ENCODE measurements at places on chromosomes 16 and 17.

DNA sequence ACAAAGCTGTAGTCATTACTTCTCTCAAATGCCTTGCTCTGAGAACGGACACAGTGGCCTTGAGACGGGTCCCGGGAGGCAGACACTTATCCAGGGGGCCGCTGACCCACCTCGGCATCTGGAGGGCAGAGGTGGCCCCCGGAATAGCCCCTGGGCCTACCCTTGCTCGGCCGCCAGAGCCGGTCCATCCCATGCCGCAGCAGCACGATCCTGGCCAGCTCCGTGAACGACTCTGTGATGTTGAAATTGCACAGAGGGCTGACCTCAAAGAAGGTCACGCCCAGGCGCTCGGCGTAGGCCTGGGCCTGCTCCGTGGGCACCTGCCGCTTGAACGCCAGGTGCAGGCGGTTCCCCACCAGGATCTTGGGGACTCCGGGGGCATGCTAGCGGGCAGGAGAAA is 10.1 kb upstream of the WDR45B start:
- no peak for DNase-seq

DNA sequence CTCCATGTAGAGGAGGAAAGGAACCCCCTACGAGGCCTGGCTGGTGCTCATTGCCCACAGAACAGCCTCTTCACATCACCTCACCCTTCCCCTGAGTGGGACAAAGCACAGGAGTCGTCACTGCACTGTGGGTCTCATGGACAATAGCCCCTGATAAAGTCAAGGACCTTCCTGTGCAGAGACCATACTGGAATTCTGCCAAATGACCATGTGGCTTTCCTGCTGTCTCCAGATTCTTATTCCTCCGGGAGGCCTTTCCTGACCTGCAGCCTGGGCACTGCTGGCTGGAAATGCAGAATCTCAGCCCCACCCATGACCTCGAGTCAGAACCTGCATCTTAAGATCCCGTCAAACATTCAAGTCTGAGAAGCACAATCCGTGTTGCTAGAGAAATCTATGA is 60.5 kb upstream of the ERN1 start:
- DNase-seq, result no peak

- DNase-seq, result no peak
These were observed 883.3 kb downstream of the CDH11 start for GRCh38 chr16:64238571-64238970.

DNA sequence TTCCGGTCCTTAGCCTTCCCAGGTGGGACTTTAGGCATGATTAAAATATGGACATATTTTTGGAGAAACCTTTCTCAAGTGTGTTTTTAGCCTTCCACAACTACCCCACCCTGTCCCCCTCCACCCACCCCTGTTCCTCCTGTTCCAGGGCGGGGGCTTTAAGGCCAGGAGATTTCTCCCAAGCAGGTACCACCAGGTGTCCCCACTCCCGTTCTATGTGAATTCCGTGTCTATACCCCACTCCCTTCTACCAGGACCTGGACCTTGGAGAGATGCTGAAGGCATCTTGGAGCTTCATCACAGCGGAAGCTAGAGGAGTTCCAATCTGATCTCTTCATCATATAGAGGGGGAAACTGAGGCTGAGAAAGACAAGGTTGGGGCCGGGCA is 9.7 kb downstream of the CA4 start:
- no peak for DNase-seq

- no peak for DNase-seq
These were observed 107.9 kb upstream of the EEF2KMT start for GRCh38 chr16:5205361-5206040.

DNA sequence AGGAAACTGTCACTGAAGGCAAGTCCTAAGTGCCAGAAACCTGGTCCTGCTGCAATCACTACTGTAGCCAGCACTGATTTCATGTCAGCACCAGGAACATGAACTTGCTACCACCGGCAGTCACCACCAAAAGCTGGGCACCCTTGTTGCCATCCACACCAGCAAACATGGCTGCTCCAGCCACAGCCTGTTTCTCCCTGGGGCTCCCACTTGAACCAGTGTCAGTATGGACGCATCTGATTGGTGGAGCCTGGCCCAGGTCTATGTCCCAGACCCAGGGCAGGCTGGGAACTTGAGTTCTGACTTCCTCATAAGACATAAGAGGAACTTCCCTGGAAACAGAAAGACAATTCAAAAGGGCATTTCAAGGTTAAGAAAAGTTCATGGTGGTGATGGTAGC is 56.5 kb downstream of the COPRS start:
- no peak for DNase-seq

- no peak for DNase-seq
These were observed 18.5 kb downstream of the C16orf82 start for GRCh38 chr16:27085182-27085581.

GRCh38 chr16:22857296-22858025 is 43.5 kb downstream of the HS3ST2 start:
- DNase-seq, result no peak

DNA sequence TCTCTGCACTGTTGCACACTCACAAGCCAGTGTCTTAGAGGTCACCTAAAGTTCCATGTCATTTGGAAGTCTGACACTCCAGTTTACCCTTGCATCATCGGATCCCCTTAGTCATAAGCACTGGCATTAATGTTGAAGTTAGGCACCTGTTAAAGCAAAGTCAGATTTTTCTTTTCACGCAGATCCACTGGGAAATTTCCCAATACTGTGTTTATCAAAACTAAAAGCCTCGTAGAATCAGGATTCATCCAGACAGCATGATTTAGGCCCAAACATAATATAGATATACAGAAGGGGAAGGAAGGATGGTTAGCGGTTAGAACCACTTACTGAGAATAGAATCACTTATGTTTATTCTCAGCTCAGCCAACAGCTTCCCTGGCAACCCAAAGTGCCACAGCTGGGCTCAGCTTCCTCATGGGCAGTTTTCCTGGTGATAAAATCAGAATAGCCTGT is 30.1 kb upstream of the HAPSTR1 start:
- DNase-seq, result no peak

GRCh38 chr16:48811478-48811877 is 201.5 kb upstream of the N4BP1 start:
- no peak for DNase-seq

DNA sequence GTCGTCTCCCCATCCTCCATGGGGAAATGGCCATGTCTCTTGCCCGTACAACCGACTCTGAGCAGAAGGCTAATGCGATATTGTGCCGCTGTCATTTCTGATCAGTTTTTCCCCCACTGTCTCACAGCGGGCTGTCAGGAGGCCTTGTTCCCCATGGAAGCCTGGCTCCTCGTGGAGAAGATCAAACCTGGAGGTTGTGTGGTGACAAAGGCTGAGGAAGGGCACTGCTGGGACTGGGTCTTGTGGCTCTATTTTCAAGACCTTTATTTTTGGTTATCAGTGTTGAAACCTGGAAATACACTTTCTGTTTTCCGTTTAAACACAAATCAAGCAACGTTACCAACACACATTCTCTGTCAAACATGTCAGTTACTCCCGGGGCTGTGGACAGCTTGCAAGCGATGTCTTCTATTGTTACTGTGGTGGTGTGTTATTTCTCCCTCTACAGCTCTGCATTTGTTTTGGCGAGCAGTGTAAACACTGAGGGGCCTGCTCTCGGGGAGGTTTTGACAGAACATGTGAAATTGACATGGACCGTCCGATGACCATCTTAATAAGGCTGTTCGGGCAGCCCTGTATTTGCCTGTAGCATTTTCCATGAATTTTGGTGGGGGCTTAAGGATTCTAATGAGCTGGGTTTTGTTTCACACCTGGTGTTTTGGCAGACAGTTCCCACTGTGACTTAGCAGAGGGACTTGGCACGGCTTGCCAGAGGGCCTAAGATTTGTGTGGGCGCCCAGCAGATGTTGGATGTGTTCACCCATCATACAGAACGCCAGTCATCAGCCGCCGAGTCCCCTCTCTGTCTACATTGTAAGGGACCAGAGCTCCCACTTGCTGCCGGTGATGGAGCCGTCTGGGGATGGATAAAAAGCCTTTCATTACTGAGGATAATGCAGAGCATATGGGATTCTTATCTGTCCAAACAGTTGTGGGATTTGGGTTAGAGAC is 12.5 kb downstream of the RBFOX1 start:
- DNase-seq, result no peak

DNA sequence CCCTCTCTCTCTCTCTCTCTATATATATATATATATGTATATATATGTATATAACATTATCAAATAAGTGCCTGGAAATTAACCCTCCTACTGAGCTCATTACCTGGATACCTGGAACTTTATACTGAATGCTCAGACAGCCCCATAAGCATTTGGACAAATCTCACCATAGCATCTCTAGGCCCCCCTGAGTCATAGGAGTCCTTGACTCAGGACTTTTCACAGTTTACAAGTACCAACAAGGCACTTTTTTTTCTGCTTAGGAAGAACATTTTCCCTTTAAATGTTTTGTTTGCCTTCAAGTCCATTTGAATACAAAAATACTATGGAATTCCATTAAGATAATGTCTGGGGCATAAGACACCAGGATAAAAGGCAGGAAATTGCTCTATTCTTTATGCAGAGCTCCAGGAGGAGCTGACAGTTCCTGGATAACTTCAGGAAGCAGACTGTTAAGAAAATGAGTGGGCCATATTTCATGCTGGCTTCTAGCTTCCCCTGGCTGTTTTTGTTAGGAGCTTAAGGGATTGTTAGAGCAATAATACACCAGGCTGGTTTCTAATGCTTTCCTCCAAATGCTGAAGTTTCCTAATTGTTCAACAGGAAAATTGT is 171.7 kb upstream of the ASIC2 start:
- DNase-seq, result peak; percentile 35

DNA sequence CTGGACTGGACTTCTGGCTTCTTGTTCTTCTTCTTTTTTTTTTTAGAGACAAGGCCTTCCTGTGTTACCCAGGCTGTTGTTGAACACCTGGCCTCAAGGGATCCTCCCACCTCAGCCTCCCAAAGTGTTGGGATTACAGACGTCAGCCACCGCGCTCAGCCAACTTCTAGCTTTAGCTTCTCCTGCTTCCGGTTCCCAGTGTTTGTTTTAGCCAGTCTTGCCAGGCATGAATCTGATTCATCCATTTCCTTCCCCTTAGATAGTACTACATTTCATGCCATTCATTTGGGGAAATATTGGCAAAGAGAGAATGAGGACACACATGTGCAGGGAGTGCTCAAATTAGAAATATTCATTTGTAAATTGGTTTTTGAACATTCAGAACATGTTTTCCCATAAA is 12.1 kb upstream of the NDUFAB1 start:
- DNase-seq, result no peak

GRCh38 chr17:44979426-44979995 is 11.4 kb upstream of the C1QL1 start:
- no peak for DNase-seq

- DNase-seq, result no peak
These were observed 26.1 kb downstream of the LGALS3BP start for GRCh38 chr17:78953356-78954350.

GRCh38 chr16:14357328-14357727 is 272.7 kb downstream of the PARN start:
- DNase-seq, result no peak

- no peak for DNase-seq
These were observed 273.0 kb downstream of the CEP112 start for GRCh38 chr17:65918916-65919315.

GRCh38 chr17:1726626-1727257 is 2.2 kb downstream of the WDR81 start:
- no peak for DNase-seq

DNA sequence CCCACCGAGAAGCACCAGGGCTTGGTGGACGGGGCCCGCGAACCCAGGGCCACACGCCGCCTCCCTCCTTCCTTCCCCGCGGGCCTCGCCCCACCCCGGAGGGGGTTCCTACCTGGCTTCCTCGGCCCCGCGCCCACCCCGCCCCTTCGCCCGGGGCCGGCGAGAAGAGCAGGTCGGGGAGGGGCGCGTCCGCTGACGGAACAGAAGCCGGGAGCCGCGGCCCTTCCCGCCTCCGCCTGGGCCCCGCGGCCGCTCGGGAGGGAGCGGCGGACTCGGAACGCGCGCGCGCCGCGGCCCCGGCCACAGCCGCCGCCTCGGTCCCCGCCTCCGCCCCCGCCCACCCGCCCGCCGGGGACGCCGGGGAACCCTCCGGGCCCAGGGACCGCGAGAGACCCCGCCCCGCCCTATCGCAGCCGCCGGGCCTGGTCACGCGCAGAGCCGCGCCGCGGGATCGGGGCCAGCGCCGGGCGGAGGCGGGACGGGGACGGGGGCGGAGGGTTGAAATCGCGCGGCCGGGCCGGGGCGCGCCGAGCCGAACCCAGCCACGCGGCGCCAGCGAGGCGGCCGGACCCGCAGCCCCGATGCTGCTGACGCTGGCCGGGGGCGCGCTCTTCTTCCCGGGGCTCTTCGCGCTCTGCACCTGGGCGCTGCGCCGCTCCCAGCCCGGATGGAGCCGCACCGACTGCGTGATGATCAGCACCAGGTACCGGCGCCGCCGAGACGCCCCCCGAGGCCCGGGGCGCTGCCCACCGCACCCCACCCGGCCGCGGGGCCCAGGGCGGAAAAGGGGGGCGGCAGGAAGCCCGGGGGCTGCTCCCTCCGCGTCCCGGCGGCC is at the start of gene TLCD3A:
Gene TLCD3A, plus strand, starts transcription at position 530 of the 835 bp plus-strand sequence. Its CDS starts 52 bp downstream, at position 582.
- DNase-seq, result no peak

DNA sequence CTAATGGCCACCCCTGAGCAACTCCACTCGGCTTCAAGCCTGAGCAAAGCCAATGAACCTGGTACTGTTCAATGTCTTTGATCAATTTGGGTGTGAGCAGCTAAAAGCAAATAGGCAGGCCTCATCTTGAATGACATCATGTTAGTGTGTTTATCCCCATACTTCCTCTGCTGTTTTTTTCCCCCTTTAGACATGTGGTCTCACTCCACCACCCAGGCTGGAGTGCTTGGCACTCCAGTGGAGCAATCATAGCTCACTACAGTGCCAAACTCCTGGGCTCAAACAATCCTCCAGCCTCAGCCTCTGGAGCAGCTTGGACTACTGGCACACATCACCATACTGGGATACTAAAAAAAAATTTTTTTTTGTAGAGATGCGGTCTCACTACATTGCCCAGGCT is 75.4 kb downstream of the ARHGAP17 start:
- DNase-seq, result no peak

DNA sequence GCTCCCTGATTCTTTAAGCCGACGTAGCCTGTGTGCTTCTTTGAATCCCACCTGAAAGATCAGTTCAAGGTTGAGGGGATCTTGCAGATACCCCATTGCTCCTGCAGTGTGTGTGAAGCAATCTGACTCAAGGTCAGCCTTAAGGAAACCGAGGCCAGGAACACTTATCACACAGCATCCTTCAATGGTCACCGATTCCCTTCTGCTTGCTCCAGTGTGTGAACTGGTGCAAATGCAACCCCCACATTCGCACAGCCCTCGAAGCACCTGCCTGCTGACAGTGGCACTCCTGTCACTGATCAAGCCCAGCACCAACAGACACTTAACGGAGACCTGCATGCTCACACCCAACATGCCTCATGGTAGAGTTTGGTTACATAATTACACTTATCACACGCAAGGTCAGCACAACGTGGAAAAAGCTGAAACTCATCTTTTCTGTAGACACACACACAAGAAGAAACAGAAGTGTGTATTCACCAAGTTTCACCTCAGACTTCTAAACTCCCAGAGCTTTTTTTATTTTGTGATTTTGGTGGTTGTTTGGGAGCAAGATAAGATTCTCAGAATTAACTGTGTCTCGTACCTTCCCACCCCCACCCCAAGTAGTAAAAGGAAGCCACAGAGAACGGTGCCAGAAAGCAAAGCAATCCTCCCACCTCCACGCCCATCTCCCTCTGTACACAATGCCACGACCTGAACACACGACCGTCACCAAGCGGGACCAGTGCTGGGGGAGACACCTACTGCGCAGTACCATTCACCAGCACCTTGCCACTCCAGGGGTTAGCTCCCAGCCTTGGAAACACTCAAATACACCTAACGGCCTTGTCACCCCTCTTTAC is 37.2 kb downstream of the LITAFD start:
- DNase-seq, result no peak

- no peak for DNase-seq
These were observed 716.6 kb upstream of the CDH8 start for GRCh38 chr16:62752854-62753253.

- no peak for DNase-seq
These were observed 13.1 kb downstream of the CORO7 start for GRCh38 chr16:4403133-4403949.
